ENCODE measurements at places on chromosomes 4 and X. TPM values are rescaled to one million over a fixed set of nuclear protein-coding genes. Genes with fewer than 3 reads are reported as not detected.

CTAG2 gene
- total RNA-seq, result not detected

RBM47 gene
- 276 TPM for total RNA-seq

DCX gene
- not detected for total RNA-seq

PCDH11X gene
- total RNA-seq, result not detected

SERPINA7 gene
- total RNA-seq, result not detected

All from HT-29 (cell line).